ENCODE measurements at places on chromosomes 16 and 17.

- DNase-seq, result no peak
Observed at GRCh38 chr17:46910179-46910927, 12.6 kb upstream of the GOSR2 start.

DNA sequence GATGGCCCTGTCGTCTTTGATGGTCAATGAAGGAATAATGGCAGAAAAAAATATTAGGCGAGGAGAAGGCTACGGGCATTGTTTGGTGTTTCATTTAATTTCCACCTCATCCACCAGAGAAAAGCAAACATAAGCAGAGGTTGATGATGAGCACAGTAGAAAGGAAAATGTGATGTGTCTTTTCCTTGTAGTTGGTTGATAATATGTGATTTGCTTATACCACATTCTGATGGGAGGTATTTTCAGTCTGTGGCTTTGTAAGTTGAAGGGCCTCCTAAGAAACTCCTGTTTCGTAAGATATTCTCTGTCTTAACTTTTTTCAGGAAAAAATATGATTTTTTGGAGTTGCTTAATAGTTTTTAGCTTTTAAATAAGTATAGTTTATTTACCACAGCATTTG is 215.7 kb downstream of the PRKCA start:
- DNase-seq, result no peak

DNA sequence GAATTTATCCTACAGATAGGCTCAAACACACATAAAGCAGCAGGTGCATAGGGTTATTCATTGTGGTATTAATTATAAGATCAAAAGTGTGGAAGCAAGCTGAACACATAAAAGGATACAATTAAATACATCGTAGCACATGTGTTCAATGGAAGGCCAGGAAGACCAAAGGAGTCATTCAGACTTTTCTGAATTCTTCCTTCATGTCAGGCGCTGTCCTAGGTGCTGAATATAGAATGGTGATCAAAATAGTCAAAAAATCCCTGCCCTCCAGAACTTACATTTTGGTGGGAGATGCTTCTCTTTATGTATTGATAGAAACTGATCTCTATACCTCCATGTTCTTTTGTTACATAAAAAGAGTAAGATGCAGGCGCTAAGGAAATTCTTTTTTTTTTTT is 439.0 kb upstream of the ASIC2 start:
- no peak for DNase-seq

DNA sequence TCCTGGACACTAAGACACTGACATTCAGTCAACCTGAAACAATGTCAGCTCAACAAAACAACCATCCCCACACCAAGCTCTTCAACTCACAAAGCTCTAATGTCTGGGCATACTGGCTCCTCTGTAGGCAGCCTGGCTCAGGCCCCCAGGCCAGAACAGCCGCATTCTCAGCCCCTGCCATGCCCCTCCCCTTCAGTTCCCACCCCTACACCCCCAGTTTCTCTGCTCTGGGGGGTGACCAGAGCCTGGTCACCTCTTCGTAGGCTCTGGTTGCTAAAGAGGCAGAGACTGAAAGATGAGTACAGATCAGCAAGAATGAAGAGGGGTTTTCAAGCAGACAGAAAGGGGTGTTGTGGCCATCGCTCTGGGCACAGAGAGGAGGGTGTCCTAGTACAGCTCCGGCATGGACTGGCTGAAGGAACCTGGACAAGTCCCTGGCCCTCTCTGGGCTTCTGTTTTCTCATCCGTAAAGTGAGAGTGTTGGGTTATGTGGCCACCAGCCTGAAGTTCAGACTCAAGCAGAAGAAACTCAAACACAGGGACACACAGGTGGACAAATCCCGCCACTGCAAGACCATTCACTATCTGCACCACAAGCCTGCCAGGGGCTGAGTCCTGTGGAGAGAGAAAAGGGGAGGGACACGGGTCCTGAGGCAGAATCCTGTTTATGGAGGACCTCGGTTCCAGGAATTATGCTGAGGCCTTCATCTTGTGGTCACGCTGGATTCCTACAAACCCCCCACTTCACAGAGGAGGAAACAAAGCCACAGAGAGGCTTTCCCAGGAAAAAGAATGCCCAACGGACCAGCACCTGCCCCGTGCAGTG is 987 bp upstream of the SLC4A1 start:
- no peak for DNase-seq

GRCh38 chr16:35296962-35297653 is 1837.7 kb downstream of the TP53TG3F start:
- no peak for DNase-seq

GRCh38 chr17:76049836-76050537 is 22.3 kb downstream of the SRP68 start:
- no peak for DNase-seq

DNA sequence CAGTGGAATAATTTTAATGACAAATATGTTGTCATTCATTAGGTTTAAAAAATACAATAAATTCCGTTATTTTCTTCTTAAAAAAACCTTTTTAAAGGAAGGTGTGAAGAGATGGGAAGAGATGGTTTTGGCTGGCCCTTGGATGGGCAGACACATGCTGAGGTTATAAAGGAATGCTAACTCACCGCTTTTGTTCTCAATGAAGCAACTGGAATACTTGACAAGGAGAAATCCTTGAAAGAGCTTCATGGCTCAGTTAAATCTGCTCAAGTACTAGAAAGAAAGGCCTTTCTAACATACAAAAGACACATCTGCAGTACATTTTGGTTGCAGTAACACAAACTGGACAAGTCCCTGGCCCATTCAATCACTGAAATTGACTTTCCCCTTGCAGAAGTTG is 158.3 kb upstream of the KCNJ16 start:
- DNase-seq, result no peak

- DNase-seq, result no peak
Observed at GRCh38 chr17:36074365-36074764, 10.3 kb downstream of the CCL18 start.

- DNase-seq, result no peak
Observed at GRCh38 chr17:72658675-72659074, 433.8 kb downstream of the SLC39A11 start.

DNA sequence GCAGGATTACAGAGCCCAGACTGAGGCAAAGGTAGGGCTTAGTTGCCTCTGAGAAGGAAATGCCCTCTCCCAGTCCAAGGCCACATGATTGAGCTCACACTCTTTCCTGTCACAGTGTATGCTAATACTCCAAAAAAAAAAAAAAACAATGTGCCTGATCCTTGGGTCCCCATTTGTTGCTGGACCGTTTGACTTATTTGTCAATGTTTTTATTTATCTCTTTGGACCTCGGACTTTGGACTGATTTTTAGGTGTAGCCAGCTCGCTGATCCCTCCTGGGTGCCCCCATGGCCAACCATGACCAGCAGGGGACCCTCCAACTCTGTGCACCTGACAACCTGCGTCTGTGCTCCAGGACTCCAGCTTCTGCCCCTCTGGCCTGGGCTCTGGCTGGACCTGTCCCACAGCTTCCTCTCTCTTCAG is 622 bp upstream of the CCL16 start:
- no peak for DNase-seq

- DNase-seq, result no peak
Observed at GRCh38 chr17:7916808-7917207, 719 bp upstream of the RNF227 start.

GRCh38 chr17:7238420-7239090 is 702 bp downstream of the PHF23 start:
- DNase-seq, result no peak

GRCh38 chr17:39115135-39115534 is 36.3 kb downstream of the PLXDC1 start:
- no peak for DNase-seq

GRCh38 chr17:10081571-10082169 is 116.7 kb downstream of the GAS7 start:
- DNase-seq, result no peak

All from activated CD8-positive, alpha-beta memory T cell treated with anti-CD3 and anti-CD28 coated beads for 1 hour (primary cell).